ENCODE measurements at places on chromosomes 5 and 9.

DNA sequence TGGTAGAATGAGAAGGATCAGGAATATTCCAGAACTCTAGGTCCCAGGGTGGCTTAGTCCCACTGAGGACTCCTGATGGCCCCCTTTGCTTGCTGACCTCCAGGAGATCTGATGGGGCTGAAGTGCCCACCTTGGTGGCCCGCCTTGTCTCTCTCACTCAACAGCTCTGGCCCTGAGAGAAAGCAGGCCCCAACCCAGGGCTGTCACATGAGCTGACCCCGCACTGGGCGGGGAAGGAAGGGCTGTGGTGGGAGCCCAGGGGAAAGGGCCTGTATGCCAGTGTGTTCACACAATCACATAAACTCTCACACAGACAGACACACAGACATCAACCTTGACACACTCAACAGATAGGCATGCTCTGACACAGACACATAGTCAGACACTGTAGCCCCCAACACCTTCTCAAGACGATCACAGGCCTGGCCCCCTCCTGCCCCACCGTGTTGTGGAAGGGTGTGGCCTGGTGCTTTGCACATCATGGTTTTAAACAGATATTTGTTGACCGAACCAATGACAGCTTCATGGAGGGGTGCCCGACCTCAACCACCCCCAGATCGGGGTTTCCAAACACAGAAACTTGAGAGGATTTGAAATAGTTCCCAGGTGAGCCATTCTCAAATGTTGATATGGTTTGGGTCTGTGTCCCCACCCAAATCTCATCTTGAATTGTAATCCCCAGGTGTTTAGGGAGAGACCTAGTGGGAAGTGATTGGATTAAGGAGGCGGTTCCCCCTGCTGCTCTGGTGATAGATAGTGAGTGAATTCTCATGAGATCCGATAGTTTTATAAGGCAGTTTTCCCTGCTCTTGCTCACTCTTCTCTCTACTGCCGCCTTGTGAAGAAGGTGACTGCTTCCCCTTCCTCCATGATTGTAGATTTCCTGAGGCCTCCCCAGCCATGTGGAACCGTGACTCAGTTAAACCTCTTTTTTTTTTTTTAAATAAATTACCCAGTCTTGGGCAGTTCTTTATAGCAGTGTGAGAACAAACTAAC lies 48.5 kb upstream of the HAND1 start:
- no peak for DNase-seq

DNA sequence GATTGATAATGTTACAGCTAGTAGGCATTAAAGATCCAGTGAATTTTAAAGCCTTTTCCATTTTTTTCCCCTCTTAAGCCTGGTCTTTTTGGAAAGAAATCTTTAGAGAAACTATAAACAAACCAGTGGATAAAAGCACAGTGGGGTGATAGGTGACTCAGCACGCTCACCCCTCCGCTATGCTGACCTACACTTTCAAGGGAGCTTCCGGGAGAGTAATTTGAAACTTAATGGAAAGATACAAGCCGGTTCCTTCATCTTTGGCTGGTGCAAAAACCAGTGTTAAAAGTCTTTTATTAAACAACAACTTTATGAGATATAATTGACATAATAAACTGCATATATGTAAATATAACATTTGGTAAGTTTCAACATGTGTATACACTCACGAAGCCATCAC lies 27.0 kb upstream of the ALDOB start:
- no peak for DNase-seq

DNA sequence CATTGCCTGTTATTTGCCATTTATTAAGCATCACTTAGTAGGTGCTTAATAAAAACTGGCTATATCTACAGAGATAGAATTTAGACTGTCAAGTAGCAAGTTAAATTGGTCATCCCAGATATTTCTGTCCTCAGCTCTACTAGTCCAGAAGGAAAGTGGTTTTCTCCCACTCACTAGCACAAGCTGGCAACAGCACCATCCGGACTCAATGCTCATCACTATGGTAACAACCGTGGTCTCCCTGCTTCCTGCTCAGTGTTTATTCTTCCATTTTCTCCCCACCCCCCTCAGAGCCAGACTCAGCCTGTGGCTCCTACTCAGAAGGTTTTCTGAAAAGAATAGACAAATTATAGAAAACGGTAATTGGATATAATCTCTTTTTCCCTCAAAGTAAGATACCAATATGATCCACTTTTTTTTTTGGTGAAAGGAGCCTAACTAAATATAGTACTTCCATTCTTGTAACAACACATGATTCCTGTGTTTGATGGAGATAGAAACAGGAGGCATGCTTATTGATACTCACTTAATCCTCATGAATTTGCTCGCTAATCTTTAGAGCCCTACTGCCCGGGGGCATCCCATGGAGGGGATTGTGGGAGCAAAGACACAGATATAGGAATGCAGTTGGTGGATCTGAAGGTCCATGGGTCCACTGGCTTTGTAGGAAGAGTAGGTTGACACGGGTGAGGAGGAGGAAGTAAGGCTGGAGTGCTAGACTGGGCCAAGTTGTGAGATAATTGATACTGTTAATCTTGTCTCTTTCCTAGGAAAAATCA lies 191.4 kb downstream of the MAN2A1 start:
- DNase-seq: no peak

DNA sequence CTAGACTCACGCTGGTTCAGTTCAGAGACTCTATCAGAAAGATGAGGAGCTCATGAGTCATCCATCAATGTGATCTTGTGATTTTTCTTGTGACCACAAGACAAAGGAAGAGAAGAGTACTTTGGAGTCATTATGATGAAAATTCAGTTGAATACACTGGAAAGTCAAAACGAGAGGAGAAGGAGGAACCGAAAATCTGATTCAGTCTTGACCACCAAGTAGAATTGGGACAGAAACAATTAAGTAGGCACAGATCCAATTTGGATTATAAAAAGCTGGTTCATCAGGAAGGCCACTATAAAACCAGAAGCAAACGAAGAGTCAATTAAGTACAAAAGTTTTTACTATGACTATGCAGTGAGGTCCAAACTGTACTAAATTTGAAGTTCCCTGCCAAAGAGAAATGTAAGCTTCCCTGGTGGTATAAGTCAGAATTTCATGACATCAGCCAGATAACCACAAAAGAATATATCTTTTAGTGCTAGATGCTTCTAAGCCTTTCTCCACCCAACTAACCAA lies 90.9 kb downstream of the THBS4 start:
- DNase-seq: no peak

- peak; percentile 10 for DNase-seq
Measured at GRCh38 chr5:175517824-175518450, 39.6 kb downstream of the SFXN1 start.

GRCh38 chr5:142819292-142819691 lies 49.1 kb downstream of the ARHGAP26 start:
- DNase-seq: no peak

GRCh38 chr5:36664766-36665165 lies 58.4 kb downstream of the SLC1A3 start:
- no peak for DNase-seq
